ENCODE measurements at places on chromosomes 5 and 9.

DNA sequence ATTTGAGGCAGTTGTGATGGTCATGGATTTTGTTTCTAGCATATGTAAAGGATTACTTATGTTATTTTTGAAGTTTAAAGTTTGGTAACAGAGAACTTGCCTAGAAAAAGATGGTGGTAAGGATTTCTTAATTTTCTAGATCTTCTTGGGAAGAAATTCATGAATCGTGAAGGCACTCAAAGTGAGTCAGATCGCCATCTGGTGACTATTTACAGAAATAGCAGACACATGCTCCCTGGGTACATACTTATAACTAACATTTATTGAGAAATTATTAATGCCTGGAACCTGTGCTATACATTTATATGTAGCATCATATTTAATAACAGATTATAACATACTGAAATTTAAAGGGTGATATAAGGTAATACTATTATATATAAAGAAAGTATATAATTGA lies 299.7 kb downstream of the IZUMO3 start:
- DNase-seq, result no peak

- DNase-seq, result no peak
Observed at GRCh38 chr9:105447386-105447813, 434 bp upstream of the FSD1L start.

DNA sequence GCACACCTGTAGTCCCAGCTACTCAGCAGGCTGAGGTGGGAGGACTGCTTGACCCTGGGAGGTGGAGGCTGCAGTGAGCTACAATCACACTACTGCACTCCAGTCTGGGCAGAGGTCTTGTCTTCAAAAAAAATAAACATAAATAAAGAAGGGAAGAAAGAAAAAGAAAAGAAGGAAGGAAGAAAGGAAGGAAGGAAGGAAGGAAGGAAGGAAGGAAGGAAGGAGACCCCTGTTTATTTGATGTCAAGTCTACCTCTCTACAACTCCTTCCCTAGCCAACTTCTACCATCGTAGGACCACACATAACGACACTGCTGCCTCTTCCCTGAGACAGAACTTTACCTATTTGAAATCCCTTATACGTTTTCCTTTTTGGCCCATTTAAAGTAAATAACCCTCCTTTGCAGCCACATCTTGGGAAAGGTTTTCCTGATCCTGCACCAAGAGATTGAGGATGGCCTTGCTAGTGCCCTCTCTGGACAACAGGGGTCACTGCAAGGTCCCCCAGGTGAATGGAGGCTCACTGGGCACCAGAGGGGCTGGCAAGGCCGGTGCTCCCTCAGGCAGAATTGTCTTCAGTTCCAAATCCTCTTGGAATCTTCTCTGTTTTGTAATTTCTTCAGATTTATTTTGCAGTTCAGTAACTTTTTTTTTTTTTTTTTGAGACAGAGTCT lies 10.5 kb downstream of the RPS14 start:
- DNase-seq, result no peak

- no peak for DNase-seq
Observed at GRCh38 chr5:123808461-123809380, 296.7 kb downstream of the CSNK1G3 start.

- DNase-seq, result no peak
Observed at GRCh38 chr5:149370878-149371277, 8.2 kb downstream of the IL17B start.

- no peak for DNase-seq
Observed at GRCh38 chr5:142364251-142365145, 39.7 kb upstream of the SPRY4 start.

GRCh38 chr9:34446468-34446891 lies 11.9 kb downstream of the FAM219A start:
- no peak for DNase-seq

GRCh38 chr5:67815455-67816391 lies 399.8 kb upstream of the PIK3R1 start:
- DNase-seq, result no peak

GRCh38 chr5:94761786-94762185 lies 143.3 kb downstream of the SLF1 start:
- no peak for DNase-seq

DNA sequence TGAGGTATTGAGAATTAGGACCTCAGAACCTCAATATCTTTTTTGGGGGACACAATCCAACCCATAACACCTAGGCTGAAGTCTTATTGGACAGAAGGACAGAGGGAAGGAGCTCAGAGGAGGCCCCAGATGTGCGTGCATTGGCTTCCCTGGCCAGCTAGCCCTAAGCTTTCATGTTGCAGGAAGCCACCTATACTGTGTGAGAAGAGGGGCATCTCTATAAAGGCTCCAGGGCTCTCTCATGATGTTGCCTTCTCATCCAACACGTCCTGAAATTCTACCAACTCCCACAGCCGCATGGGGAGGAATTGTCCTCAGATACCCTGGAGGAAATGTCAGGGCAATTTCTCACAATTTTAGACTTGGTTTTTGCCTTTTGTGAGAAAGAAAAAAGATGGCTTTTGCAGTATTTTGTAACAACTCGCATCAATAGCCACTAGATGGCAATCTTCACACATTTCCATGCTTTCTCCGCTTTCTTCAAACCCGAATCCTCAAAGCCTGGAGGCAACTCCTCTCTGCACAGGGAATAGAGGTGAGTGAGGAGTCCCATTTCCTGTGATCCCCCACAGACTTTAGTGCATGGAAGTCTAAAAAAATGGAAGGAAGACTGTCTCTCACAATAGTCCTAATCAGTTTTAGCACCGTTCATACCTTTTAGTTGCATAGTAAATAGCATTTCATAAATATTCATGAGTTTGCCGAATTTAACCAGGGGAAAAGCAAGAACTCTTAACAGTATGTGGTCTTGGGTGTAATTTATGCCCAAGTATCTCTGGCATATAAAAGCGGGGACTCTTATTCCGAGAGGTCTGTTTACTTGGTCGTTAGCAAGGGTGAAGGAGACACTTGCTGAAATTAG lies 7.4 kb upstream of the PPP3R2 start:
- DNase-seq, result no peak

DNA sequence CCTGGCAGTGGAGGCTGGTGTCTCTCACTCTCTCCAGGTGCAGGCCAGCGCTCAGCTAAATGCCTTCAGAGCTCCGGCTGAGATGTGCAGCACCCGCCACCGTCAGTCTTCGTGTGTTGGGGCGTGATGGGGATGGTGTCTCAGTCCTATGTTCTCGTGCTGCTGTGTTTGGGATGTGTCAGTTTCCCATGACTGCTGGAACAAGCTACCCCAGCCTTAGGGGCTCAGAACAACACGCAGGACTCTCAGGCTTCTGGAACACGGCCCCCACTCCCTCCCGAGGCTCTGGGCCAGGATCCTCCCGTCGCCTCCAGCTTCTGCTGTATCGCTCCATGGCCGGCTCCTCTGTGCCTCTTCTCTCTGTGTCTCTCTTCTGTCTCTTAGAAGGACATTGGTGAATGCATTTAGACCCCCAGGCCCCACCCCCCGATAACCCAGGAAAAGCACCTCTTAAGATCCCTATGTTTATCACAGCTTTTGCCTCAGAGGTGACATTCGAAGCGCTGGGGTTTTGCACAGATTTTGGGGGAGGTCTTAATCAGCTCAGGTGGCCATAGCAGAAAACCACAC lies 9.6 kb upstream of the CEP72 start:
- DNase-seq, result no peak

Measured in upper lobe of right lung (tissue), 1 donor.